ENCODE measurements at places on chromosomes 2 and 18.
A peak's percentile ranks its signal among the peaks of the same experiment; 100 is the strongest.

DNA sequence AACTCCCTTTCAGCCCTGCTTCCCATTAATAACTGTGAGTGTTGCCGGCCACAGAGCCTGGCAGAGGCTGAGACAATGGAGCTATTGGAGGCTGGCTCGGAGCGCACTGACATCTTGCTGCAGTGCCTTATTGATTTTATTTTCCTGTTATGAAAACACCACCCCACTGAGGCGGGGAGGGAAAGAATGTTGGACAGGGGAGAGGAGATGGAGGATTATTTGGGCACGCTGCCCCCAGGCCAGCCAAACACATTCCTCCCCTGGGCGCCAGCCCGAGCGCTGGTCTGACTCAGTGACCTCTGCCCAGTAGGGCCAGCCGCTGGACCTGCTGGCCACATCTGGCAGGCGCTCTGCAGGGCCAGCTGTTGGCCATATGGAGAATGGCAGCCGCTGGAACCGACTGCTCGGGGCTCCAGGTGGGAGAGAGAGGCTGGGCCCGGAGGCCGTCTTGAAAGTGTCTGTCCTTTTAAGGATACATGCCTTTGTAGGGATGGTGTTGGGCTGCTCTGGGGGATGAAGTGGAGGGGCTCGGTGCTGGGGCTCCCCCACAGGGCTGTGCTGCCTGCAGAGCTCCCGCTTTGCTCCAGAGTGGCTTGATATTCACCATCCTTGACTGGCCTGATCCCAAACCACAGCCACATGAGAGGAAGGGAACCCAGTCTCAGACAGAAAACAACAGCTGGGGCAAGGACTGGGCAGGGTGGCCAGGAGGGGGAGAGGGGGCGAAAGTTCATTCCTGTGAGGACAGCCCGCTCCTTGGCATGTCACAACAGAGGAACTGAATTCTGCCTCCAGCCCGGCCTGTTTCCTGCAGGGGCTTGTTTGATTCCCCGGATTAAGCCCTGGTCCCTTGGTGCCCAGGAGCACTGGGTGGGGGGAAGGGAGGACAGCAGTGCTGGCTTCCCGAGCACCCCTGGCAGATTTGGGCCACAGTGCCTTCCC is 179.0 kb downstream of the KLHL29 start:
- peak; percentile 50 for DNase-seq

- peak; percentile 70 for DNase-seq
Observed at GRCh38 chr2:68715353-68716041, 19.1 kb upstream of the ARHGAP25 start.

DNA sequence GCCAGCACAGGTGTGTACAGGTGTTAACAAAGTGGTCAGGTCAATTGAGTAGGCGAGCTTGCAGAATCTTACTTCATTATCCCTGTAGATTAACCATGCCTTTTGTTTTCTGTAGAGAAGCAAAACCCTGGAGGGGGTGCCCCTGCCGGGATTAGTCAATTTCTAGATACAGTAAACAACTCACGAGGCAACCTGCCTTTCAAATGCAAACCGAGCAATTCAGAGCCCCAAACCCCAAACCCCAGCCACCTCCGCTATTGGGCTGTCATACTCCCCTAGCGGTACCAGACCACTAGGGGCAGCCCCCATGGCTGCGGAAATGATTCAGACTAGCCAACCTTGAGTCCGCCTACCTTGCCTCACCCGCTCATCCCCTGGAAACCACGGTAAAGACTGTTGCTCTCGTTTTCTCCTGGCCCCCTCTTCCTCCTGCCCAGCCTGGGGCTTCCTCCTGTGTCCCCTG is 61.4 kb upstream of the KIF5C start:
- DNase-seq = no peak

DNA sequence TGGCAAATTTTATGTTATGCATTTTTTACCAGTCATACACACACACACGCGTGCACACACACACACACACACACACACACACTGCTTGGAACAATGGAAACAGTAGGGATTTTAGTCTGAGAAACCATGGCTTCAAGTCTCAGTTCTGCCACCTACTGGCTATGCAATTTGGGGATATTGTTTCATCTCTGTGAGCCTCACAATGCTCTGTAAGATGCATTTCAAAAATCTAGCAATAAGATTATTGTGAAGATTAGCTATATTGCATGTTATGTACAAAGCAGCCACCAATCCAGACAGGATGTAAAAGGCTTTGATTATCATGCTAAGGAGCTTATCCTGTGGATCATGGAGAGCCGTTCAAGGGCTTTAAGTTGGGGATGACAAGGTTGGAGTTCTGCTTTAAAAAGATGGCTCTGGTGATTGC is 401.4 kb downstream of the NBAS start:
- peak; percentile 64 for DNase-seq

GRCh38 chr2:207082619-207083018 is 83.1 kb downstream of the KLF7 start:
- no peak for DNase-seq

GRCh38 chr2:32009516-32010256 is 1.1 kb downstream of the MEMO1 start:
- peak; percentile 31 for DNase-seq

- DNase-seq = peak; percentile 99
Observed at GRCh38 chr2:67260343-67261277, 136.5 kb upstream of the ETAA1 start.

DNA sequence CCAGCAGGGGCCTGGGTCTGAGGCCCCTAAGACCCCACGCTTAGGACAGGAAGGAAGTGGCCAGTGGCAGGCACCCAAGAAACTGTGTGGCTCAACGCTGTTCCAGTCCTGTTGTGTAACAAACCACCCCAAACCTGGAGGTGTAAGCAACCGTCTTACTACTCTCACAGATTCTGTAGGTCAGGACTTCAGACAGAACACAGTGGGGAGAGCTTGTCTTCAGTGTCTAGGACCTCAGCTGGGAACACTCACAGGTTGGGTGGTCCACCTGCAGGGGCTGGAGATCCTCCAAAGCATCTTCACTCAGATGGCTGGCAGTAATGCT is 123.0 kb downstream of the KLHL29 start:
- peak; percentile 20 for DNase-seq

- no peak for DNase-seq
Observed at GRCh38 chr18:24949908-24950307, 402.1 kb downstream of the ZNF521 start.

GRCh38 chr2:64913357-64913869 is 75.8 kb upstream of the SLC1A4 start:
- no peak for DNase-seq

GRCh38 chr2:97718051-97718882 is 4.9 kb downstream of the ZAP70 start:
- no peak for DNase-seq

- peak; percentile 79 for DNase-seq
Observed at GRCh38 chr2:68287580-68288441, 31.9 kb downstream of the CNRIP1 start.

DNA sequence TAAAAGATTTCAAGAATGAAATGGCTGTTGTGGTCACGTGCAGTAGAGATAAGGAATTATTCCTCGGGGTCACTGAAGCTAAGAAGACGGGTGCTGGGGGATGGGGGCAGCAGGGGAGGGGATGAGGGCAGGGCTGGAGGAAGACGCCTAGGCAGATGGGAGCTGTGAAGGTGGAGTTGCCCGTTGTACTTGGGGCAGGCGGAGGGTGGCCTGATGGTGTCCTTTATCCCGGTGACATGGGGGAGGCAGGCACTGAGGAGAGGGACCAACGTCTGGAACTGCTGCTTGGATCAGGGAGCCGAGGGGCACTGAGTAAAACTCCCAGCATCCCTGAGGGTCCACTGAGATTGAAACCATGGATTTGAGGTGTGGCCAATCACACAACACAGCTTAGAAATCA is 64.9 kb downstream of the ZCCHC2 start:
- DNase-seq = no peak

DNA sequence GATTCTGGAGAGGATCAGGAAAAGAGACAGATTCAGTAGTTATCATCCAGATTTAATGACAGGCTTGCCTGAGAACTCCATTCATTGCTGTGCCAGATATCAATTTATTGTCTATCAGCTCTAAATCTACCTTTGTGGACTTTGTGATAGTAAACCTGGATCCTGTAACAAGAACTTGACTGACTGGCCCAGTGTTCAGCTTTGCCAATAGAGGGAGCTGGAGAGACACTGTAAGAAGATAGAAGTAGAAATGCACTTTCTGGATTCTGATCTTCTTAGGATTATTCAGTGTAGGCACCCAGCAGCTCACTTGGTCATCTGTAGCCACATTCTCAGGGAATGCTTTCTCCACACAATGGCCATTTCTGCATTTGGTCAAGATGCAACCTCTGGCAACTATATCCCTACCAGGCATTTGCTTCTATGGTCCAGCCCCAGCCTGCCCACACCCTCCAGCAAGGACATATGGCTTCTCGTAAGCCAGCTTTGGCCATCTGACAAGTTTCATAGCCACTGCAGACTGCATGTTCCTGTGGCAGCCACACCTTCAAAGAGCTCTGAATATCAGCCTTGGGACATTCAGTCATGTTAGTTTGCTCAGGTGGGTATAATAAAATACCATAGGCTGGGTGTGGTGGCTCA is 6.1 kb upstream of the SERPINB8 start:
- DNase-seq = peak; percentile 79

GRCh38 chr2:74747411-74748080 is 86.4 kb upstream of the HK2 start:
- peak; percentile 85 for DNase-seq

GRCh38 chr2:143842836-143843235 is 677.1 kb downstream of the ZEB2 start:
- no peak for DNase-seq

- DNase-seq = peak; percentile 84
Observed at GRCh38 chr2:128422571-128422970, 103.9 kb upstream of the HS6ST1 start.

- peak; percentile 47 for DNase-seq
Observed at GRCh38 chr18:49178736-49179135, 228.0 kb upstream of the SMAD7 start.

DNA sequence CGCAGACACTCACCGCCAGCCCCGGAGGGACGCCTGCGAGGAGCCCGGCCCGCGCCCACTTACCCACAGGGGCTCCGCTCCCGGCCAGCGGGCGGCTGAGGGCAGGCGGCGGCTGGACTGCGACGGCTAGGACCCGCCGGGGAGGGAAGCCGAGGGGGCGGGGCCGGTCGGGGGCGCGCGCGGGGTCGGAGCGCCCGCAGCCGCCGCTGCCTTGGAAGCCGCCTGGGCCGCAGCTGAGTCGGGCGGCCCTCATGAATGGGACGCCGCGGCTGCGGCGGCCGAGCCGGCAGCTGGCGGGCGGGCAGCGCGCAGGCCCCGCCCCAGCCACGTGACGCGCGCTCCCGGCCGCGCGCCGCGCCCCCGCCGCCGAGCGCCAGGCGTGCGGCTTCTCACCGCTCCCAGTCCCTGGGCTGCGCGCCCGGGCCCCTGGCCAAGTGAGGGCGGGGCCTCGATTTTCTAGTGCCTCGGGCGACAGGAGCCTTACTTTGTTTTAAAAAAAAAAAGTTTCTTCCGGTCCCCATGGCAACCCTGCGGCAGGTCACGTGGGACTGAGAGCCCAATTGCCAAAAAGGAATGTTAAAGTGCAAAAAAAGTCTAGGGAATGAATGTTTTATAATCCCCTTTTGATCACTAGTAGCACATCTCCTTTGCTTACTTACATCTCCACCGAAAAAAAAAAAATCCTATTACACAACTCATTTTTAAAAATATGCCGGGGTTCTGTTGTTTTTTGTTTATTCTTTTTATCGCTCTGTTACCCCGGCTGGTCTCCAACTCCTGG is at the start of gene LPIN2:
Gene LPIN2, minus strand, starts transcription at position 121 of the 781 bp plus-strand sequence. CDS start 52,304 bp downstream, outside the sequence.
- peak; percentile 99 for DNase-seq

- DNase-seq = no peak
Observed at GRCh38 chr2:199465390-199465789, 7.7 kb upstream of the SATB2 start.

DNA sequence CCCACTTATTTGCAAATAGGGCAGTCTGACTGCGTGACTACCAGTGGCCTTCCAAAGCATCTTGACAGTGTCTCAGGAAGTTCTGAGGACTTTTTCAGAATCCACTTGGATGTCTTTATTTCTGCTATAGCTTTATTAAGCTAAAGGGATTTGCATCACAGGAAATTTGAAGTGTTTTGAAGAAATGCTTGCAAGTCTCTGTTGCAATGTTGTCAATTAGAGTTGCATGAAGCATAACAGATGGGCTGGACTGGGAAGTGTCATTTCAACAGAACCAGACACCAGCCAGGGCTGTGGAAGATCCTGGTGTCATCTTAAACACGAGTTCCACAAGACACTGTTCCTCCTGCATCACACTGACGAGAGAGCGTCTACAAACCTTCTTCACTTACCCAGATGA is 224.5 kb downstream of the EN1 start:
- DNase-seq = no peak

- DNase-seq = no peak
Observed at GRCh38 chr2:217231212-217231611, 371.3 kb upstream of the TNP1 start.

- DNase-seq = no peak
Observed at GRCh38 chr2:124704071-124704925, 679.2 kb downstream of the CNTNAP5 start.

DNA sequence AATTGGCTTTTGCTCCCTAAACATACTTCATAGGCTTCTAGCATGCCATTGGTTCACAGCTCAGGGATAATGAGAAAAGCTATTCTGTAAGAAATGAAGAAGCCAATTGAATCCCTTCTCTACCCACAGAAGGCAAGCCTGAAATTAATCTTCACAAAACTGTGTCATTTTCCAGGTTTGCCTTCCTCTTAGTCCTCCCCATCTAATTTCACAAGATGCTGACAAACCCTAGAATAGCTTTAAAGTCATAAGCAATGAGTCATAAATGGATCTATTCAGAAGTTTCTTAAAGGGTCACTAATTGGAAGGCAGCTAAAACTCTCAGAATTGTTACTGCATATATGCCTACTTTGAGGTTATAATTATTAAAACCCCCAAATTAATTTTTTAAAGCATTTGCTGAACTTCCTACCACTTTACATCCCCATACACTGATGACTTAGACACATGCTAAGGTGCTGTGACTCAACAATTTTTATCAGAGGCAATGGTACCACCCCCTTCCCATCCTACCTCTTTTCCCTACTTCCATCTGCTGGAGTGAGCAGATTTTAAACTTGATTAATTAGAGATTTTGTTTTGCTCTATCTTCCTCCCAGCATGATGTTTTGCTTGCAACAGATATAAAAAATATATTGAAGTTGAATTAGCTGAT is 51.3 kb upstream of the NABP1 start:
- DNase-seq = peak; percentile 68

DNA sequence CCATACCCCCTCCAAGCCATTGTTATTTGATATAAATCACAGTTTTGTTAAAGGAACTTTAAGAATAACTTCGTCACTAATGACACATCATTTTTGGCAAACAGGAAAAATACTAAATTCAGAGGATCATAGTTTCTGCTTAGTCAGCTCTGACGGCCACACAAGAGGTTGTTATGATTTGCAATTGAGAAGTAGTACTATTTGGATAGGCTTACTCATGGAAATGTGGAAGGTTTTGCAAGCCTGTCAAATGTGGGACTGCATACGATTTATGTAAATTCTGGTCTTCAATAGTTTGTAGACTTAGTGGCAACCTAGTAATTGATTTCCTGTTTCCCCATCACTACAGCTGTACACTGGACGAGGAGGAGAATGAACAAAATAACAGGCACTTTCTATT is 108.1 kb downstream of the ARHGEF33 start:
- peak; percentile 90 for DNase-seq

GRCh38 chr2:217877866-217878265 is 124.9 kb downstream of the TNS1 start:
- no peak for DNase-seq

Measured in cardiac fibroblast (primary cell).